Purkinje cell (primary cell): ENCODE measurements at places on chromosomes 11 and 22. TPM values are rescaled to one million over a fixed set of nuclear protein-coding genes. Genes with fewer than 3 reads are reported as not detected.

The CD3G gene
- not detected in 2 replicates for polyA plus RNA-seq

The SMIM35 gene
- not detected in 2 replicates for polyA plus RNA-seq

The IL17RA gene
- polyA plus RNA-seq = 0.26 TPM in 1 of 2 replicates, not detected in the other

The KCNJ4 gene
- polyA plus RNA-seq = not detected in 2 replicates

The HTR3A gene
- not detected in 2 replicates for polyA plus RNA-seq

The SCGB1D2 gene
- polyA plus RNA-seq = not detected in 2 replicates

The SLC17A6 gene
- not detected in 2 replicates for polyA plus RNA-seq

The MADD gene
- polyA plus RNA-seq = 7.9 and 10.7 TPM in 2 replicates

The CALCA gene
- polyA plus RNA-seq = not detected in 2 replicates

The MAFF gene
- 0.56 TPM in 1 of 2 replicates, not detected in the other for polyA plus RNA-seq

The NRGN gene
- 0.62 and 10.0 TPM in 2 replicates for polyA plus RNA-seq

The RPL3 gene
- polyA plus RNA-seq = 223 and 340 TPM in 2 replicates

The NFAM1 gene
- 0.21 TPM in 1 of 2 replicates, not detected in the other for polyA plus RNA-seq

The OR6A2 gene
- polyA plus RNA-seq = not detected in 2 replicates

The ZNF195 gene
- 27.5 and 27.9 TPM in 2 replicates for polyA plus RNA-seq

The RIMBP3B gene
- 0.07 and 0.15 TPM in 2 replicates for polyA plus RNA-seq

The ZNF202 gene
- polyA plus RNA-seq = 1.1 and 5.6 TPM in 2 replicates

The MMP12 gene
- not detected in 2 replicates for polyA plus RNA-seq

The RASGRP2 gene
- polyA plus RNA-seq = 0.36 TPM in 1 of 2 replicates, not detected in the other

The NLRP6 gene
- not detected in 2 replicates for polyA plus RNA-seq

The MOGAT2 gene
- 0.94 TPM in 1 of 2 replicates, not detected in the other for polyA plus RNA-seq

The SPDYC gene
- not detected in 2 replicates for polyA plus RNA-seq
